Hematopoietic multipotent progenitor cell treated with erythropoietin and hydrocortisone succinate and interleukin-3 and kit ligand, for 6 days (in vitro differentiated cells): ENCODE measurements at places on chromosomes 12 and 14.
A peak's percentile ranks its signal among the peaks of the same experiment; 100 is the strongest.

GRCh38 chr12:90627180-90627896 lies 327.6 kb downstream of the CCER1 start:
- DNase-seq: no peak

GRCh38 chr12:8953773-8954402 lies 4.4 kb upstream of the M6PR start:
- DNase-seq: peak; percentile 32

GRCh38 chr14:65631040-65631439 lies 218.5 kb downstream of the FUT8 start:
- DNase-seq: no peak

DNA sequence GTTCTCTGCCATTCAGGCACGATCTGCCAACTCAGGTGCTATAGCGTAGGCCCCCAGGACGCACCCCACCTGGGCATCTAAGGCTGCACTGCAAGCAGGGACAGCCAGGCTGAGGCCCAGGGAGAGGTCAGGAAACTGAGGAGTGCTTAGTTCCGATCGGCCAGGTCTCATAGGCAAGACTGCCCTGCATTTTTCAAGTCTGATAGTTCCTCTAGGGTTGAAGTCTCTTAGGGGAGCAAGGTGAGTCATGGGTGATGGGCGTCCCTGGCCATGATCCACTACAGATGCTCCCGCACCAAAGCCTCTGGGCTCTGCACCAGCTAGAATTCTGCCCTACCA lies 13.2 kb downstream of the NOPCHAP1 start:
- no peak for DNase-seq

GRCh38 chr14:64968651-64969050 lies 3.5 kb downstream of the RAB15 start:
- no peak for DNase-seq

DNA sequence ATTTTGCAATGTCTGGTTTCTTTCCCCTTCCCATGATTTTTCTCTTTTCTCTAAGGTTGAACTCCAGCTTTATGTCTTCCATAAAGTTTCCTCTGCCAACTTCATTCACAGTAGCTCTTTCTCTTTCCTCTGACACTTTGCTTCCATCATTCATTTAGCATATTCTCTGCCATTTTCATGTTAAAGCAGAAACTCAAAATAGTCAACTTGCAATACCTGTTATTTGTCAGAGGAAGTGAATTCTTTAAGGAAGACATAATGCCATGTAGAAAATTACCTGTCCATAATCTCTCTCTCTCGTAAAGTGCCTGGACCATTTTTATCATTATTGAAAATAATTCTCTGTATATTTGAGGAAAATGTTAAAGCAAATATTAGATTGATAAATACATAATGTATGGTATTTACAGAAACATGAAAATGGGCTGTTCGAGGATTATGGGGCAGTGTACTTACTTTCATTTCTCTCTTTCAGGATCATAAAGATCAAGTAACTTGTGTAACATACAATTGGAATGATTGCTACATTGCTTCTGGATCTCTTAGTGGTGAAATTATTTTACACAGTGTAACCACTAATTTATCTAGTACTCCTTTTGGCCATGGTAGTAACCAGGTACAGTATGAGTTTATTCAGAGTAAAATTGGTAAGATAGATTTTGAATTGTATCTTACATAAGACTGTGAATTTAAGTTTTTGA lies 12.6 kb downstream of the NEDD1 start:
- no peak for DNase-seq

DNA sequence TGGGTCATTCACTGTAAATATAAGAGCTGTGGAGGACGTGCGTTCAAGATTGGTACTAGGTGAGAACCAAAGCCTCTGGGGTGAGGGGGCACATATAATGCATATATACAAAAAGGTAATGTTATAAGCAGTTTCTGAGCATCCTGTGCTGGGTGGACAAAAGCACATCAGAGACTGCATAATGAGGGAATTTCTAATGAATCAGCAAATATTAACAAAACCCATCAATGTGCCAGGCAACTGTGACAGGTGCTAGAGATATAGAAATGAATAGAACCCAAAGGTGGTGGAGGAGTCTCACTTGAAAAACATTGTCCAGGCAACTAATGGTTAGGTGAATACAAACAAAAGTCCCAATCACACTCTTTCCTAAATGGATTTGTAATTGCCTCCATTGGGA lies 74.7 kb downstream of the GPR65 start:
- DNase-seq: no peak

- no peak for DNase-seq
These were observed 17.6 kb upstream of the FAM222A start for GRCh38 chr12:109695961-109696461.

DNA sequence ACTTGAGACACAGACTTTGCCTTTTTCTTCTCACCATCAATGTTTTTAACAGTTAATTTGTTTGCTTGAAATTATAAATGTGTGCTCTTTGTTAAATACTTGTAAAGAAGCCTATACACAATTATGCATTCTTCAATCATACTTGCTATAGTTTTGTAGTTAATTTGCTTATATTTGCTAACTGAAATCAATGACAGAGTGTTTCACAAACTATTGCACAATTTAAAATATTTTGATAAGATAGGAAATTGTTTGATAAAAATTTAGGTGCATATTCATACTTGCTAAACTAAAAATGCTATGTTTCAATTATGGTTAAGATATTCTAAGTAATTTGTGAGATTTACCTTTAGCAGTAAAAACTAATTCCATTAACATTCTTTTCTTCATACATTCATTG lies 13.7 kb upstream of the OR4K5 start:
- no peak for DNase-seq

DNA sequence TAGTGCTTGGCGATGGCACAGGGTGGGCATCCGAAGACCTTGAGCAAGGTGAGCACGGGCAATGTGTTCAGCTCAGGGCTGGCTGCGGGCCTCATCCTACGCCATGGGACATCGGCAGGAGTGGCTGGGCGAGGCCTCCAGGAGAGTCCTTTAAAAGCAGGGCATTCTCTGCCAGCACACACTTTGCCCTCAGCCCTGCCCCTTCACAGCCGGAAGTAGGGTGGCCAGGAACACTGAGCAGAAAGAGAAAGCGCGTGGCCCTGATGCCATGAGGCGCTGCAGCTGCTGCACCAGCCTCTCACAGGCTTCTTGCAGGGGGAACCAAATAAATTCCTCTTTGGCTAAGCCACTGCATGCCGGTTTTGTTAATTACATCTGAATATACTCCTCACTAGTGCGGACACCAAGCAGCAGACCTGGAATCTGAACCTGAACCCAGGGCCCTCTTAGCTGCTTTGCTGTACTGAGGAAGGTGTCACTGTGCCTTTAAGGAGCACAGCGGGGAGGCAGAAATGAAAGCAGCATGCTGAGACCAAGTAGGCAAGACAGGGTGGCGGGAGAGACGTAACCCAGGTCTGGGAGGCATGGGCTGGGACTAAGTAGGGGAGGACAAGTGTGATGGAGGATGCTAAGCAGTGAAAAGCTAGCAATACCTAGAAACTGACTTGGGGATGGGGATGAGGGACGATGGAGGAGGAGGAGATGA lies 155.2 kb downstream of the TTC7B start:
- DNase-seq: no peak

- DNase-seq: no peak
These were observed 45.2 kb downstream of the GRIP1 start for GRCh38 chr12:66633676-66634075.

DNA sequence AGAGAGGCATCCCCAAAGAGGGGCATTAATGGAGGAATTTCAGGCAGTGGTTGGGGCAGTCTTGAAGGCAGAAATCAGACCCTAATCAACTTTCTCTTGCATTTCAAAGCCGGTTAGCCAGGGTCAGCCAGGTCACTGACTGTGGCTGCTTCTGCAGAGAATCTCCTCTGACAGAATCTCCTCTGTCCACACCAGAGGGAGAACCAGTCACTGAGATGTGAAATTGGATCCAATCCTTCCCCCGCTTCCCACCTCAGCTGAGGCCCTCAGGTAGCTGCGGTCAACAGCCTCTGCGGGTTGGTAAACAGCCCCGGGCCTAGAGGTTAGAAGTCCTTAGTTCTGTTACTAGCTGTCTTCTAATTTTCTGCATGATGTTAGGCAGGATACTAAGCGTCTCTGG lies 39.8 kb upstream of the NUAK1 start:
- no peak for DNase-seq

DNA sequence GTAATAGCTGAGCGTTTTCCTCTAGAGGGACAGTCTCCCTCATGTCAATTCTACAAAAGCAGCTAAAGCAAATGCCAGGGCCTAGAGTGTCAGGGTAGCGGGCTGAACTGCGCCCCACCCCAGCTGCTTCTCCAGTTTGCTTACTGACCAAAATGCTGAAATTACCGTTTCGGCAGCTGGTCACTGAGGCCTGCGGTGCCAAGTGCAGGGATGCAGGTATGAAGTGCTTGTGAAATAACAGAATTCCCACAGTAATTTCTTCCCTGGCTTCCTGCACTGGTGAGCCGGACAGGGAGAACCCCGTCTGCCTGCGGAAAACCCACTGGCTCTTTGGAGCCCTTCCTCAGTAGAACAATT lies 19.1 kb downstream of the PSMC1 start:
- DNase-seq: no peak

- peak; percentile 79 for DNase-seq
These were observed 1.7 kb downstream of the SINHCAF start for GRCh38 chr12:31324116-31324844.

GRCh38 chr12:90883456-90883855 lies 71.5 kb downstream of the CCER1 start:
- no peak for DNase-seq

DNA sequence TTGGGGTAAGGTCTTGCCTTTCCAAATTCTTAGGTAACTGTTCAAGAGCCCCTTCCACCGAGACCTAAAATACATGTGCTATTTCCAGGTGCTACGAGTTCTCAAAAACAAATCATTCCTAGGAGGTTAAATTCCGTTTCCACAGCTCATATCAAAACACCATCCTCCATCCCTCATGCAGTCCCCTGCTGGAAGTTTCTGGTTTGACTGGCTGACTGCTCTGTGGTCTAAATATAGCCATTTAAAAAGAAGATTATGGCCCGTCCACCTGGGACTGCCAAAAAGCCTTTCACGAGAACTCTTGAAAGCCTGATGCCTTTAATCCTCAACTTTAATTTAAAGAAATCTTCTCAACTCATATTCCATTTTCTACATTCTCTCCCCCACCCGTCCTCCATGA lies 201.5 kb upstream of the MYL2 start:
- DNase-seq: no peak
